ENCODE measurements at places on chromosomes 7 and 10.
A peak's percentile ranks its signal among the peaks of the same experiment; 100 is the strongest.

DNA sequence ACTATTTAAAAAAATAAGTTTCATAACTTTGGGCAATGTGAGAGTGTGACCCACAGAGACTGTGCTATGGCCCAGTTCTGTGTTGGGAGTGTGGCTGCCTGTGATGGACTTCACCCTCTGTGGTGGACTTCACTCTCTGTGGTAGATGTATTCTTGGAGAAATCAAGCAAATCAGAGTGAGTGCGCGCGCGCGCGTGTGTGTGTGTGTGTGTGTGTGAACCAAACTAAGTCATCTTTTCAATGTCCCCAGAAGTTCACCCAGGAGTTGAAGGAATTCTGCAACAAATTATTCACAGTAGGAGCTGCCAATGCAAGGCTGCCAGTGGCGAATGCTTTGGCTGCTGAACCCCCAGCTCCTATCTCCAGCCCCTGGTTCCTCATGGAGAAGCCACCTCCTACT, 184.5 kb downstream of the ADAM12 start:
- no peak for DNase-seq

- no peak for DNase-seq
These were observed 17.8 kb downstream of the HDAC9 start for GRCh38 chr7:18513343-18513742.

GRCh38 chr10:79628988-79629954, 18.5 kb downstream of the SFTPA1 start:
- no peak for DNase-seq

DNA sequence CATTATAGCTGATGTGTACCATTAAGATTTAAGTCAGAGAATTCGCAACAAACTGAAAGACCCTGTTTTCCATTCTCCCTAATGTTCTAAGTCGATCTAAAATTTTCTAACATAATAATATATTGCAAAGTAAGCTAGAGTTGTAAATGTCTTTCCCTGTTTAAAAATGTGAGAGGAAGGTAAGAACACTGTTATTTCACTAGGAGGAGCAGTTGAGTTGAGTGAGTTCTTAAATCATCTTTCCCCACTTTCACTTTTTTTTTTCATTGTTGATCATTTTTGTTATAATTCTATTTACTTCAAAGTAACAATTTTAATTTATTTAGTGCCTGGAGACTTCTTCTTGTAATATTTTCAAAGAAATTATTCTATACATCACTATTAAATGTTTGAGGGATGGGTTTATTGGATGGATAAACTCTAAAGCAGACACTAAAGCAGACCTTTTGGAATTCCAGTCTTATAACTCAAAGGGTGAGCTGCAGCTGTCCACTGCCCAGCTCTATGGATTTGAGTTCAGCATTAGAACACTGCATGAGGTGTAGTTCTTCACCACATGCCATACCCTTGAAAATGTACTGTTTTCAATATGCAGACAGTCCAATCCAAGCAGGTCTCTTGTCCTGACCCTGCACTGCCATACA, 181.3 kb upstream of the FZD1 start:
- DNase-seq, result peak; percentile 23

DNA sequence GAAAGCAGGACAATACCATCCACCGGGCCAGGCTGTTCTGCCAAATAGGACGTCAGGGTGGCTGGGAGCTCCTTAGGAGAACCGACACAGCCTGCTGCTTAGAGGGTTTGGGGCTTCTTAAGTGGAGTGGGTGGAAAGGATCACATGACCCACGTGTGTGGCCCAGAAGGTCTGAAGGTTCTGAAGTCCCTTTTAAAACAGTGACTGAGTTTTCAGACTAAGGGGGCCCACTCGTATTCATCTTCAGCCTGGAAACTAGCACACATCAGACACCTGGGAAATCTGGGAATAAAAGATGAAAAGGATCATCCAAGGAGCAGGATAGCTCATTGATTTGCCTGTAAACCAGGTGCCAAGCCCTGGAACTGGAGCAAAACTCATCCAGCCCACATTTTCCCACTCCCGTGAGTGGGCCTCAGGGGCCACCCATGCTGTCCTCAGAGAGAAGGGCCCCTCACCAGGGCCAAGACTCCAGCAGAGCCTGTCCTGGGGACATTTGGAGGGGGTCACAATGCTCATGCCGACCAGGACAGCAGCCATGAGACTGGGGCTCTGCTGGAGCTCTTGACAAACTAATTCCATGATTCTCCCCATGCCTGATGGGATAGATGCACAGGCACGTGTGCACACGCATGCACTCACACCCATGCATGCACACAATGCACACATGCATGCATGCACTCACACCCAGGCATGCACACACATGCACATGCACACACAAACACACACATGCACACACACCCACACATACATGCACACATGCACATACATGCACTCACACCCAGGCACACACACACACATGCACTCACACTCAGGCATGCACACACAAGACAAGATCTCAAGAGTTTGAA, 168.8 kb upstream of the PPP2R2D start:
- no peak for DNase-seq

GRCh38 chr10:129042776-129043595, 424.1 kb upstream of the MGMT start:
- no peak for DNase-seq

- no peak for DNase-seq
These were observed 165.2 kb upstream of the PPP1R3A start for GRCh38 chr7:114084002-114084471.

DNA sequence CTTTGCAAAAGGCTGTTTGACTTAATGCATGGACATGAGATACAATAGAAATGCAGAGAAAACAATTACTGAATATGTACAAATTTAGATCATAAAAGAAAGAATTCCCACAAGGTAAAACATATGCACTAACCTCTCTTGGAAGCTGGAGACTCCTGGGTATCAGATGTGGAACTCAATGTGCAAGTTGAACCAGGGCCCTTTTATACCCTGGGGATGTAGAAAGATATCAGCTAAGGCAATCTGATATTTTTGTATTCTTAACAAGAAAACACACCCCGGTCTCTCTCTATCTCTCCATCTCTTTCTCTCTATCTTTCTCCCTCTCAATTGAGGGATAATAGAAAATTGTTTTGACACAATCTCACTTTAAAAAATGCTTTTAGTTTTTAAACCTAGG, at the start of gene IDI2:
IDI2 (minus strand) TSS at position 177 of the 400 bp plus-strand sequence. CDS start 1,136 bp downstream, outside the sequence.
- DNase-seq, result no peak

- DNase-seq, result no peak
These were observed 245.5 kb downstream of the REEP3 start for GRCh38 chr10:63766745-63767137.

DNA sequence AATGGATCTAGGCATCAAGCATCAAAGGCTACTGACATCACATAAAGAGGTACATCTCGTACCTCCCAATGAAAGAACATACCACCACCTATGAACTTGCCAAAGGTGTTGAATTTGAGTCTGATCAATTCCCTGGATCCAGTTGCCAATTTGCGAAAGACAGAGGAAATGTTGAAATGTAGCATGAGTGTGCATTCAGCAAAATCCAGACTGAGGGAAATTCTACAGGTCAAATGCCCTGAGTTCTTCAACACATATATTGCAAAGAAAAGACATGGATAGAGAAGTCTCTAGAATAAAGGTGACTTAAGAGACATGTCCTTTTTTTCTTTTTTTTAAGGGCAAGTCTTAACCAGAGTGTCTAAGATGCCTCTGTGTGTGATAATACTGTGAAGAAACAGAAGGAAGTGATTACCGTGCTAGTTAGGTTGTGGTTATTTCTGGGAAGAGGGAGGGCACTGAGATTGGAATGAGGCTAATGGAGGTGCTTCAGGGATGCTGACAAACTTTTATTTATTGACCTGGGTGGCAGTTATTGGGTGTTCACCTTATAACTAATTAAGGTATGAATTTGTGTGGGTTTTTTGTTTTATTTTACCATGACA, 128.7 kb downstream of the SAMD9 start:
- no peak for DNase-seq

- no peak for DNase-seq
These were observed 9.8 kb downstream of the TCTN3 start for GRCh38 chr10:95683966-95684365.

- DNase-seq, result no peak
These were observed 7.1 kb upstream of the KCNIP2 start for GRCh38 chr10:101850749-101851148.

DNA sequence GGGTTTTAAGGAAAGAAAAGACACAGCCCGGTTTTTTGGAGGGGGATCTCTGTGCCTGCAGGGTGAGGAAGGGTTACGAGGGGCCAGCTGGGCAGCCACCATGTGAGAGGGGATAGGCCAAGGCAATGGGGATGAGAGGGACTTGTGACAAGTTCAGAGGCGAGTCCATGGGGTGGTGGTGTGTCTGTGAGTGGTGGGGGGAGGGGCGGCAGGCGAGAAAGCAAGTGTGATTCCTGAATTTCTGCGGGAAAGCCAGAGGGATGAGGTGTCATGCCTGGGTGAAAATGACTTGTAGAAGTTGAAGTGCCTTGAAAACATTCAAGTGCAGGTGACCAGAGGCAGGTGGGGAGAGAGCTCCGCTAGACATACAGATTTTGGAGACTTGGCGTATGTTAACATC, 61.0 kb upstream of the RNF32 start:
- no peak for DNase-seq

DNA sequence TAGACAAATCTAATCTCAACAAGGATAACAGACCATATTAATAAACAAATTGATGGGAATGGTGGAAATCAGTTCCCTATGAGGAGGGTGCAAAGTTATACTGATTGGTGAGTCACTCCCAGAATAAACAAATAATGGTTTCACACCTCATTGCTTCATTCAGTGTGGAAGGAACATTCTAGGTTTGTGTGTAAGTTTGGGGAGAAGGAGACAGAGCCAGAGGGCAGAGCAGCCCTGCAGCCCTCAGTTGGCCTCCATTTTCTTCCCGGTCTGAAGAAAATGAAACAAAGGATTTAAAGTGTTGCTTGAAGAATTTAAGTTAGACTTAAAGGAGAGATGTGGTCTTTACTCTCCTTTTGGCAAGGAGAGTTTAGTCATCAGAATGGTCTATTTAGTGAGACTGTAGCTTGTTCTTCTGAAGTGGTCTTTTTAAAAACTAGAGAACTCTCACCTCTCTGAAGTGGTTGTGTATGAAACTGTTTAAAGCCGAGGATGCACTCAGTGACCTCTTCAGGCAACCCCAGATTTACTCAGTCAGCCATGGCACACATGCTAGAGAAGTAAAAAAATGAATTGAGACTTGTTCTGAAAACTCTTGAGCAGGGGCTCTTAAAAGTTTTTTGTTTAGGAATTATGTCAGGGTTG, 27.2 kb downstream of the IKZF1 start:
- peak; percentile 74 for DNase-seq

GRCh38 chr10:120963594-120964220, 112.5 kb downstream of the WDR11 start:
- DNase-seq, result no peak

GRCh38 chr7:23404546-23405239, 65.6 kb downstream of the IGF2BP3 start:
- DNase-seq, result no peak

GRCh38 chr7:4132221-4132620, 549.9 kb upstream of the FOXK1 start:
- DNase-seq, result no peak

- DNase-seq, result no peak
These were observed 10.6 kb downstream of the ZNF485 start for GRCh38 chr10:43616697-43617370.

GRCh38 chr7:81244224-81244623, 325.4 kb upstream of the SEMA3C start:
- DNase-seq, result no peak

GRCh38 chr7:2510909-2511768, 8.4 kb upstream of the LFNG start:
- peak; percentile 76 for DNase-seq

GRCh38 chr7:47663851-47664250, 81.9 kb upstream of the TNS3 start:
- no peak for DNase-seq

- no peak for DNase-seq
These were observed 27.7 kb upstream of the OSBPL3 start for GRCh38 chr7:25007668-25008067.

GRCh38 chr10:29950391-29950790, 109.0 kb downstream of the JCAD start:
- DNase-seq, result no peak

DNA sequence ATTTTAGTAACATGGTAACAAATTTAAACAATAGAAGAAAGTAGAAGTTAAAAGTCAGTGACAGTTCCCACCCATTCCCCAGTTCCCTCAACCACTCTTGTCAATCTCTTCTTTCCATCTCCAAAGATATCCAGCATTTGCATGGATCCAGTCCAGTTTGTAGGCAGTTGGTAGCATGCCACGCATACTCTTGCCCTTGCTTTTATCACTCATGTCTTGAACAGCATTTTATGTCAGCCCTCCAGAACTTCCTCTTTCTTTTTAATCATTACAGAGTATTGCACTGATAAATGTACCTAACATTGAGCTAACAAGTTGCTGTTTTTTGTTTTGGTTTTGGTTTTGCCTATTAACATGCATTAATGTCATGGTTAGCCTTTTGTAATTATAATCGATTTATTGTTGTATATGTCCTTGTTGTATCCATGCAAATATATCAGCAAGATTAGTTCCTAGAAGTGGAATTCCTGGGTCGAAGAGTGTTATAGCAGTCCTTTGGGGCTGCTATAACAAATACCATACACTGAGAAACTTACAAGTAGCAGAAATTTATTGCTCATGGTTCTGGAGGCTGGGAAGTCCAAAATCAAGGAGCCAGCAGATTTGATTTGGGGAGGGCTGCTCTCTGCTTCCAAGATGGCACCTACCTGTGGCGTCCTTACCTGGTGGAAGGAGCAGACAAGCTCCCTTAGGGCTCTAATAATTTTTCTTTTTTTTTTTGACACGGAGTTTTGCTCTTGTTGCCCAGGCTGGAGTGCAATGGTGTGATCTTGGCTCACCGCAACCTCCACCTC, 25.7 kb downstream of the CHST3 start:
- DNase-seq, result no peak

- peak; percentile 49 for DNase-seq
These were observed 631 bp downstream of the SUPV3L1 start for GRCh38 chr10:69180525-69181204.

DNA sequence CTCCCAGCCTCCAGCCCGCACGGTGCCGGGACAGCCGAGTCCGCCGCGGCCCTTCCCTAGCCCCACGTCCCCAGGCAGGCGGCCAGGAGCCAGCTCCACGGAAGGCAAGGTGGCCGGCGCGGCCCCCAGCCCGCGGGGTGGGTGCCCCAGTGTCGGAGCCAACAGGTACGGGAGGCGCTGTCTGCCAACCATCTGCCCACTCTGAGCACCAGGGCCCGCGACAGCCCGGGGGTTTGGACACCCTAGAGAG, 75.8 kb downstream of the CALN1 start:
- DNase-seq, result no peak

- DNase-seq, result no peak
These were observed 23.4 kb upstream of the DMTF1 start for GRCh38 chr7:87128861-87129267.

GRCh38 chr7:88205179-88205578, 14.7 kb downstream of the SRI start:
- no peak for DNase-seq

DNA sequence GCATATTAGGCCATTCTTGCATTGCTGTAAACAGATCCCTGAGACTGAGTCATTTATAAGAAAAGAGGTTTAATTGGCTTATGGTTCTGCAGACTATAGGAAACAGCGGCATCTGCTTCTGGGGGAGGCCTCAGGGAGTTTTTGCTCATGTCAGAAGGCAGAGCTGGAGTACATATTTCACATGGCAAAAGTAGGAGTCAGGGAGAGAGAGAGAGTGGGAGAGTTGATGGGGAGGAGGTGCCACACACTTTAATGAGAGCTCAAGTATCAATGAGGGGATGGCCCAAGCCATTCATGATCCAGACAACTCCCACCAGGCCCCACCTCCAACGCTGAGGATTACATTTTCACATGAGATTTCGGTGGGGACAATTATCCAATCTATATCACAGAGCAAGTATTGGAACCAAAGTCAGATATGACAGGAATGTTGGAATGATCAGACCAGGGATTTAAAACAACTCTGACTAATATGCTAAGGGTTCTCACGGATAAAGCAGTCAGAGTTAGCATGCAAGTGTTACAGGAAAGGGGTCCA, 795.3 kb upstream of the CELF2 start:
- DNase-seq, result no peak
